ENCODE measurements at places on chromosomes 2 and 18.

DNA sequence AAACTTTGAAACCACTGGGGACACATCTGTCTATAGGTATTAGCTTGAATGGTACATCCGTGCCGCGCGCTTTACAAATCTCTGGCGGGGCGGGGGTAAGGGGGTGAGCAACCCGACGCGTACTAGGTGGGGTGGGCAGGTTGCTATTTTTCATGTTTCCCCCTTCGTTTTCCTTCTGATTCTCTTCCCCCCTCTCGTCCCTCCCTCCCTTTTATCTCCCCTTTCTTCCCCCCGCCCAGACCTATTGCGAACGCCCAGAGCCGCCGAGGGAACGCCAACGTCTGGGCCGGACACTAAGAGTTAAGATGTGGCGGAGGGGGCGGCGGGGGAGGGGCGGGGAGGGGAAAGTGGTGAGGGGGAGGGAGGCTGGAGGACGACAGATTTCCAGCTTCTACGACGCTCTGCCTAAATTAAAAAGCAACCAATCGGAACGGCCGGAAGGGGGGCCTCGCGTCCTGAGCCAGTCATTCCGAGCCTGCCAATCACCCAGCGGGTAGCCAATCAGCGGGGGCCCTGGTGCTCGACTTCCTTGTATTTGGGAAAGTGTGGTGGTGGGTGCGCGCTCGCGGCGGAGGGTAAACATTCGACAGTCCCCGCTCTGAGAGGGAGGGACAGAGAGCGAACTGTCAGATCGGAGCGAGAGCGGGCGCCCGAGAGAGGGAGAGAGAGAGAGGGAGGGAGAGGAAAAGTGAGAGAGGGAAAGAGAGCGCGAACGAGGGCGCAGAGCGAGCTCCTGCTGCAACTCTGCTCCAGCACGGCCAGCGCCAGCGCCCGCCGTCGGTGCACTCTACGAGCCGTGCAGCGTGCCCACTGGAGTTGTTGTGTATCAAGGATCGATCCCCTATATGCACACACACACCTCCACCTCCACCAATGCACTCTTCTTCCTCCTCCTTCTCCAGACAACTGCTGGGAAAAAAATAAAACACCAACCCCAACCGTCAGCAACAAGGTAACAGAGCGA lies at the start of gene POU3F3:
POU3F3 (plus strand) TSS at position 582 of the 964 bp plus-strand sequence. CDS start 1,396 bp downstream, outside the sequence.
- no peak for DNase-seq

DNA sequence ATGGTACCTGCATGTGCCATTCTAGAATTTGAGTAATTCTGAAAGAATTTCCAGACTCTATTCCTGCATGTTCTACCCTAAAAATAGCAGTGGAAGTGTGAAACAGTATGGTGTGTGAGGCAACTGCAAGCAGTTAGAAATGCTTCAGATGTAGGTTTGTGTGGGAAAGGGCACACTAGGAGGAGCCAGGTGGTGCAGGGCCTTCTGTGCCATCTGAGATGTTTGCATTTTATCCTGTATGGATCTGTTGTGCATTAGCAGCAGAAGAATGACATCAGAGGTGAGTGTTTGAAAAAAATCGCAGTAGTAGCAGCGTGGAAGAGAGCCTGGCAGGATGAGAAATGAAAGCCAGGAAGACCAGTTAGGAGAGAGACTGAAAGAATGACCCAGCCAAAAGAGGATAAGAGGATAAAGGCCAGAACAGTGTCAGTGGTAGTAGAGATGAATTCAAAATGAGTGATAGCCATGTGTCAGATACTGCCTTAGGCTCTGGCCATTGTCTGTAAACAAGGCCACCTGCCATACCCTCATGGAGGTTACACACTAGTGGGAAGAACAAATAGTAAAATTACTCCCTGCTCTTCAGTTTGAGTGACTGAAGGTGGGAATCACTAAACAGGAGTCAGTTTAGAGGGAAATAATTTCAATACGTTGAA lies 142.2 kb downstream of the PKP4 start:
- DNase-seq: no peak

DNA sequence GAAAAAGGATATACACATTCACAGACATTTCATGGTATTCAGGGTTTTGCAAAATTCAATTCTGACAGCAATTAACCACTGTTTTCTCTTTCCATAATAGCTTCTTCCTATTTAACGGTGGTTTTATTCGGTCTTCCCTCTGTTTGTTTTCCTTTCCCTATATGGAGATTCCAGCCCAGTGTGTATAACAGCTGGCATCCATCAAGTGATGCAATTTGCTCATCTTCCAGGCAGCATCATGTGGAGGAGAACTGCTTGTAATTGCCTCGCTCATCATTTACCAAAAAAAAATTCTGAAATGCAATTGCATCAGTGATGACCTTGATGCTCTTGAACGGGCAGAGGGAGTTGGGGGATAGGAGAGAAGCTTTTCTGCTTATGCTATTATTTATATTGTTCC lies 165.9 kb upstream of the PGAP1 start:
- DNase-seq: no peak

DNA sequence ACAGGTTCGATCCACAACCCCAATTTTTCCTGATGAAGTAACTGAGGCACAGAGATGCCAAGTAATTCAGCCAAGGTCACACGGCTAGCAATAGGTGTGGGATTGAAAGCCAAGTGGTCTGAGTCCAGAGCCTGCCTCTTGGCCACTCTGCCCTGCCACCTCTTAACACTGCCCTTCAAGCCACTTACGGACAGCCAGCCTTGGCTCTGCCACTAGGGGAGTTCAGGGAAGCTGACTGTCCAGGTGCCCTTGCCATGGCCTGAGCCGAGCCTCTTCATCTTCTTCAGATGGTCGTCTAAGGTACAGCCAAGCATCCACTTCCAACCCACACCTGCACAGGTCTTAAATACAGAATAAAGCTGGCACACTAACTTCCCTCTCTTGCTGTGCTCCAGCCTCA lies 99.3 kb upstream of the GPR45 start:
- DNase-seq: no peak

DNA sequence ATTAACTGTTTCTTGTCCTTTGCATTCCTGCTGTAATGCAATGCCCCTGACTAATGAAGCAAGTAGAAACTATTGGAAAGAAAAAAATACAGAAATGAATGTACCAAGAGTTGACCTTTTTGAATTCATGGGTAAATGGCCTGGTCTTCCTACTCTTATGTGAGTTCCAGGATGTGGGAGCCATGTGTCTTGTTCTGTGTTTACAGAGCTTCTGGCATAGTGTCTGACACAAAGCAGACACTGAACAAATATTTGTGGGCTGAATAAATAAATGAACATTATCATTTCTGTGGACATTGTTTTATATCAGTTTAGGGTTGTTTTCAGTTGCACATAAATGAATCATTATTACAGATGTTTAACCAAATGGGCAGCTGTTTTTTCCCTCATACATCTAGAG lies 155.5 kb downstream of the CD8B2 start:
- no peak for DNase-seq

- DNase-seq: no peak
Measured at GRCh38 chr2:190607014-190607597, 41.8 kb upstream of the NAB1 start.

DNA sequence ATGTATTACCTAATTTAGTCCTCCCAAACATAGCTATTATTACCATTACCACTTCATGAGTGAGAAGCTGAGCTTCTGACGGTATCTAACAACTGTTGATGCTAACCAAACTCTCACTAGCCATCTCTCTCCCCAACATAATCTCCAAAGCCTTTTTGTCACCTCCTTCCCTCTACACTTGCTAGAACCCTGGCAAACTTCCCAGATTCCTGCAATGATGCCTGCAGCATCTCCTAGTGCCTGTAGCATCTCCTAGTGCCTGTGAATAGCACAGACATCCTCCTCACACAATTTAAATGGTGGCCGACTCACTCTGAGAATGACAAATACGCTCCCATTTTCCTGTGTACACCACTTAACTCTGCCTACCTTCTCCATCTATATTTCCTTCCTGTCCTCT lies 126.7 kb downstream of the STK39 start:
- DNase-seq: no peak

- DNase-seq: no peak
Measured at GRCh38 chr18:37900326-37900725, 334.7 kb upstream of the CELF4 start.

- DNase-seq: no peak
Measured at GRCh38 chr18:60555625-60556024, 183.1 kb upstream of the MC4R start.

GRCh38 chr18:67425672-67426071 lies 90.8 kb downstream of the DSEL start:
- no peak for DNase-seq

DNA sequence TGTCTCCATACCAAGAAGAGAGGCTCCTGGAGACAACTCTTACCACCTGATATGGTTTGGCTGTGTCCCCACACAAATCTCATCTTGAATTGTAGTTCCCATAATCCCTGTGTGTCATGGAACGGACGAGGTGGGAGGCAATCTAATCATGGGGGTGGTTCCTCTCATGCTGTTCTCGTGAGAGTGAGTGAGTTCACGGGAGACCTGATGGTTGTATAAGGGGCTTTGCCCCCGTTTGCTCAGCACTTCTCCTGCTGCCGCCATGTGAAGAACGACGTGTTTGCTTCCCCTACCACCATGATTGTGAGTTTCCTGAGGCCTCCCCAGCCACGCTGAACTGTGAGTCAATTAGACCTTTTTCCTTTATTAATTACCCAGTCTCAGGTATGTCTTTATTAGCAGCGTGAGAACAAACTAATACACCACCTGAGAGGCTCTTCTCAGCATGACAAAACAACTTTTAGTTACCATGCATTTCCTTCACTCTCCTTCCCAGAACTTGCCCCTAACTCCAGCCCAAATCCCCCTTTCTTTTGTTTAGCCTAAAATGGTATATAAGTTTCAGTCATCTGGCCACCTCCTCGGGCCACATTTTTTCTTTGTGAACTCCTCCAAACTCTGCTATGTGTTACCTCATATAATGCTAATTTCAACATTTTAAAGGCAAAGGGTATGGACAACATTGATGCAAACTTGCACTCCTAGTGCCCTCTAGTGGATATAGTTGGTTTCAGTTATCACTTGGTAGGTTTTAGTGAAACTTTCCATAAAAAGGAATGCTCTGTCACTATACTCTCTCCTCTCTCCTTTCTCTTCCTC lies 58.6 kb upstream of the SLC25A52 start:
- DNase-seq: no peak

- no peak for DNase-seq
Measured at GRCh38 chr2:100786297-100786658, 33.7 kb upstream of the NPAS2 start.

DNA sequence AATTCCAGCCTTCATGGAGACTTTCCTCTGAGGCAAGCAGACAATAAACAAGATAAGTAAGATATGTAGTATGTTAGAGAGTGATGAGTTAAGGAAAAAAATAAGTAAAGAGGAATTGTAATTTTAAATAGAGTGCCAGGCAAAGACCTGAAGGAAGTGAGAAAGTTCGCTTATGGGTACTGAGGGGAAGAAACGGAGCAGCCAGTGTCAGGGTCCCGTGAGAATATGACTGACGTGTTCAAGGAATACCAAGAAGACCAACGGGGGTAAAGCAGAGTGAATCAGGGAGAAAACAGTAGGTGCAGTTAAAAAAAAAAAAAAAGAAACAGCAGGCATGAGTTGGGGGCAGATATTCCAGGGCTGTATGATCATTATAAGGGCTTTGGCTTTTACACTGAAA lies 45.1 kb downstream of the ARHGEF33 start:
- DNase-seq: no peak

DNA sequence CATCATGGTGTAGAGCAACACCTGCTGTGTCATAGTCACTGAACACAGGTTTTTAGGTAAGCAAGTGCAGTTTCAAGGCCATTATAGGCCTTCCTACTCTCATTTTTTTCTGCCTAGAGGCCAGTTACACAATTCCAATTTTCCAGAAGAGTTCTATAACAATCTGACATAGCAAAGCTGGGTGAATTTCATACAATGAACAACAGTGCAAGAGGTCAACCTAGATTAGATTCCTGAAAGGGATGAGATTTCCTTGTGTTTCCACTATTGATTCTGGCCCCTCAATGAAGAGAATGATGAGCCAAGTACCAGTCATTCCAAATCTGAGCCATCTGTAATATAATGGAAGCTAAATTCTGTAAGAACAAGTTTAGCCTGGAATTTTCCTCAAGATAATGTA lies 15.3 kb upstream of the CD28 start:
- no peak for DNase-seq

- DNase-seq: no peak
Measured at GRCh38 chr18:50075772-50076171, 119.2 kb downstream of the MYO5B start.

- no peak for DNase-seq
Measured at GRCh38 chr2:50987616-50988313, 44.2 kb downstream of the NRXN1 start.

- no peak for DNase-seq
Measured at GRCh38 chr2:102091908-102092307, 50.6 kb upstream of the IL1R1 start.

DNA sequence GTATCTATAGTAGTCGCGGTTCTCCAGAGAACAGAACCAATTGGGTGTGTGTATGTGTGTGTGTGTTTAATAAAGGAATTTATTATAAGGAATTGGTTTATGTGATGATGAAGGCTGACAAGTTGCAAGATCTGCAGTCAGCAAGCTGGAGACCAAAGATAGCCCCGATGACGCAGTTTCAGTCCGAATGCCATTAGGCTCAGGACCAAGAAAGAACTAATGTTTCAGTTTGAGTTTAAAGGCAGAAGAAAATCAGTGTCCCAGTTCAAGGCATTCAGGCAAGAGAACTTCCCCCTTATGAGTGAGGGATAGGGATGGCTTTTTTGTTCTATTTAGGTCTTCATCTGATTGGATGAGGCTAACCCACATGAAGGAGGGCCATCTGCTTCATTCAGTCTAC lies 221.6 kb downstream of the HNMT start:
- no peak for DNase-seq

DNA sequence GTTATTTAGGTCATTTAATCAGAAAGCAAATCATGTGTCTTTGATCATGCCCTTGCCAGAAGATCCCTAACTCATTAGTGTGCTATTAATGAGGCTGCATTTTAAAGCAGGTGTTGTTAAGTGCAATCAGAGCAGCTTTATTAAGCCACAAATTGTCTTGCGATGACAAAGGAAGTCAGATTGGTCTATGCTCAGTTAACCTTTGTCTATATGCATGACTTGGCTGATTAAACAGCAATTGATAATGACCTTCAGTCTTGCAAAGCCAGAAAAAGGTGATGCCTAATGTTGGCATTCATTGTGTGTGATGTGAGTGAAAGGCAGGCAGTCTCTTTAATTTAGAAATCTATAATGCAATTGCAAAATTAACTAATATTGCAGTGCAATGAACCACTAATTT lies 166.9 kb downstream of the RND3 start:
- DNase-seq: no peak

DNA sequence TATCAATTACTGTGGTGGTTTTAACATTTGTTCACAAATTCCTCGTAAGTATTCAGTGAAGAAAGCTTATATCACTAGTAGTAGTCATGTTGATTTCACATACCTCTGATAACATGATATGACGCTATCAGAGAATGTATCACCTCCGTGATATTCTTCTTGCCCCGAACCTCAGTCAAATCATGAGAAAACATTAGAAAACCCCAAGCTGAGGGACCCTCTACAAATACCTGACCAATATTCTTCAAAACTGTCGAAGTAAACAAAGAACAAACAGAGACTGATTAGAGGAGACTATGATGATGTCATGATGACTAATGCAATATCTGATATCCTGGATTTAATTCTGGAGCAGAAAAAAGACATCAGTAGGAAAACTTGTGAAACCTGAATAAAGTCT lies 85.6 kb upstream of the SPOPL start:
- no peak for DNase-seq
